ENCODE measurements at places on chromosomes 7 and 10. TPM values are rescaled to one million over a fixed set of nuclear protein-coding genes. Genes with fewer than 3 reads are reported as not detected.

The GSDME gene
- 25.5 TPM for total RNA-seq

The CCDC3 gene
- not detected for total RNA-seq

The FRMD4A gene
- total RNA-seq = 3.8 TPM

The OPN4 gene
- 0.17 TPM for total RNA-seq

The CHST3 gene
- total RNA-seq = 49.3 TPM

The ELOVL3 gene
- total RNA-seq = 0.78 TPM

The FXYD4 gene
- not detected for total RNA-seq

The OR13A1 gene
- total RNA-seq = not detected

The ABCB1 gene
- 9.0 TPM for total RNA-seq

The TET1 gene
- 0.37 TPM for total RNA-seq

The STOX1 gene
- total RNA-seq = 0.68 TPM

The ZRANB1 gene
- 12.2 TPM for total RNA-seq

The TM9SF3 gene
- 32.8 TPM for total RNA-seq

The ATE1 gene
- 23.7 TPM for total RNA-seq

The FRAT1 gene
- total RNA-seq = 1.2 TPM

The SLC39A12 gene
- not detected for total RNA-seq

Data from Caki2 (cell line).